ENCODE measurements at places on chromosomes 3 and 15. TPM values are rescaled to one million over a fixed set of nuclear protein-coding genes. Genes with fewer than 3 reads are reported as not detected.

ZNF445 gene
- total RNA-seq: 5.9 TPM

ACY1 gene
- total RNA-seq: 73.6 TPM

DNA sequence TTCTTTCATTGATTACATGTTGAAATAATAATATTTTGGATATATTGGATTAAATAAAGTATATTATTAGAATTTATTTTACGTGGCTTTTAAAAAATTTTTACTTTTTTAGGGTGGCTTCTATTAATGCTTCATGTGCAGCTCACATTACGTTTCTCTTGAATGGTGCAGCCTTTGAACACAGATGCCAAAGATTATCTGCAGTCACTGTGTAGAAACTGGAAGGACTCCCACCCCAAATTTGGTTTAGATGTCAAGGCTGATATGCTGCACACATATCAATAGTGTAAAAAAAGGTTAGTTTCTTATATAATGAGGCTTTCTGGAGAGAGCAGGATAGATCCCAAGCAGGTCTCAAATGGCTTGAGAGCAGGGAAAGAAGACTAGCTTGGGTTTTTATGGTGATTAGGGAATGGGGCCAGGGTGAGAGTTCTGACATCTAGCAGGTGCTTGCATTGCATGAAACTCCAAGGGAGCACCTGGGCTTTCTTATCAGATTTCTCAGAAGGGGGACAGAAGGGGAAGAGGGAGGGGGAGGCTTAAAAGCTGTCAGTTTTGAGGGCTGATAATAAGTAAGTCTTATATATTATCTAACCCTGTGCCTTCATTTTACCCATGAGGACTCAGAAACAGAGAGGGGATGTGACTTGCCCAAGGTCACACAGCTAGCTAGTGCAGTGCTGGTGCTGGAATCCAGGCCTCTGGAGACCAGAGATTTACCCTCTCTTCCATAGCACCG, 89.6 kb downstream of the CHST2 start:
- DNase-seq: no peak

DNA sequence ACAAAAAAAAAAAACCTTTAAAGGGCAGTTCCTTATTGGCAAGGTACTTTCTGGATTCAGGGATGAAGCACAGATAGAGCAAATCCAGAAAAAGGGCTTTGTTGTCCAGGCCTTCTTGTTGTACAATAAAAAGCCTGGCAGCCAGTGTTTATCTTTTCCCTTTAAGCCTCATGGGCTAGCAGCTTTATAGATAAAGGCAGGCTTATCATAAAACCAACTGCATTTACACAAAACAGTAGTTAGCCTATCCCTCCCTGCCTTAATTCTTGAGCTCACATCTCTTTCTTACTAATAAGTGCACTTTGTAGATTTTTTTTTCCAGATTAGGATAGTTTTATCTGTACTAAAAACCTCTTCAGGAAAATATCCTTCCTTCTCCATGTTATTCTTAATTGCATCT, 662.8 kb upstream of the CCDC54 start:
- DNase-seq: no peak

DNA sequence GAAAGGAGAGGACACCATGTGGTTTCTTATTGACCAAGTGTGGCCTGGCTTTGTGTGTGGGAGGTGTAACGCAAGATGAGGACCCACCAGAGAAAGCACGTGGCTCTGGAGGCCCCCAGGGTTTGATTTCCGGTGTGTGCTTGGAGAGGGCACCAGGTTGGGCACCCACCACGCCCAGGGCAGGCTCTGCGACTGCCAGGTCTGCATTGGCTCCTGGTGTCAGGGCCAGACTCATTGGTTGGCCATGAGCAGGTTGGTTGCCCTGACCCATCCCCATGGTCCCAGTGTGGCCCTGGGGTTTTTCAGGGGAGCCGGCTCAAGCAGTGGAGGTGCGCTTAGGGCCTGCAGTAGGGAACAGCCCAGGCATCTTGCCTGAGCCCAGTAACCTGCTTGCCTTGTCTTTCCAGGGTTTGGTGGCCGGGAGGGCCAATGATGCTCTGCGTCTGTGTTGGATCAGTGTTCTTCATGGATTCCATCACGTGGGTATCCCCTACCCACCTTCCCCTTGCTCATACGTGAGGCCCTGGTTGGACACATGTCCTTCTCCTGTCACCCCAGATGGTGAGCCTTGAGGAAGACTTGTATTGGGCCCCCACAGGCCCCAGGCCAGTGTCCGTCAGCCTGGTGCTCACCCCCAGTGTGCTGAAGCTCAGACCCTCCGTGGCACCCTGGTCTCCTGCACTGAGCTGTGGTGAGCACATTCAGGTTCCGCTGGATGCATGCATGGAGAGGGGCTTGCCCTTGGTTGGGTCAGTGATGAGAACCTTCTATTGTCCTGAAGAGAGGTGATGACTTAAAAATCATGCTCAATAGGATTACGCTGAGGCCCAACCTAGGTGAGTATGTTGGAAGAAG, 193.9 kb downstream of the UBE3A start:
- DNase-seq: no peak

GRCh38 chr3:143389388-143389787, 269.8 kb downstream of the CHST2 start:
- no peak for DNase-seq

GRCh38 chr3:193240436-193240849, 579 bp upstream of the PLAAT1 start:
- no peak for DNase-seq
